NCI-H2029 (cell line): ENCODE measurements at places on chromosomes 5 and 9.

DNA sequence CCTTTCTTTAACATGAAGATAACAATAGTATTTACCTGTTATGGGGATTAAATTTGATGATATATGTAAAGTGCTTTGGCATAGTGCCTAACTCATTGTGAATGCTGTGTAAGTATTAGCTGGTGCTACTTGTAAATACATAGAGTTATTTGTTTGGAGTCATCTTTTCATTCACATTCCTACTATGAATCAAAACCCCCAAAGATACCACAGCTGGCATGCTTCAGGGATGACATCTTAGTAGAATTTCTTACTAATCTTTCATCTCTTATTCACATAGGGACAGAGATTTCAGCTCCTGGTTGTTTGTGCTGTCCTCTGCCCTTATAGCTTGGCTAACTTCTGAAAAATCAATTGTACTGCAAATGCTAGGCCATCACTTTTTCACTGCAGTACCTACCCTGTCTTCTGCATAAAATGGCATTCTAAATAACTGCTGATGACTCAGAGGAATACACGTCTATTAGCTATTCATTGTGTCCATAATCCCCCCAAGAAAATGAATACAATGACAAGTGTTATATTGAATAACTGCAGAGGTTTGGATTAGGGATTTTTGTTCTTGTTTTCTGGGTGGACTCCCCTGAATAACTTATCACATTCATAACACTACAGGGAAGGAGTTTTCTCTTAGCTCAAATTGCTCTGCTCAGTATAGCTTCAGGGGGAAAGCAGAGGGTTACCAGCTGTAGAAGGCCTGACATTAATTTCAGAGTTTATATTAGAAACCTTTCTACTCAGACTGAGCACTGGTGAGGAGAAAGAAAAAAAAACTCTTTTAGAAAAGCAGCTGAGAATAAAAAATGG, 192.2 kb upstream of the C9orf72 start:
- DNase-seq: no peak

GRCh38 chr9:131622523-131622922, 77.2 kb downstream of the PRRT1B start:
- DNase-seq: no peak

DNA sequence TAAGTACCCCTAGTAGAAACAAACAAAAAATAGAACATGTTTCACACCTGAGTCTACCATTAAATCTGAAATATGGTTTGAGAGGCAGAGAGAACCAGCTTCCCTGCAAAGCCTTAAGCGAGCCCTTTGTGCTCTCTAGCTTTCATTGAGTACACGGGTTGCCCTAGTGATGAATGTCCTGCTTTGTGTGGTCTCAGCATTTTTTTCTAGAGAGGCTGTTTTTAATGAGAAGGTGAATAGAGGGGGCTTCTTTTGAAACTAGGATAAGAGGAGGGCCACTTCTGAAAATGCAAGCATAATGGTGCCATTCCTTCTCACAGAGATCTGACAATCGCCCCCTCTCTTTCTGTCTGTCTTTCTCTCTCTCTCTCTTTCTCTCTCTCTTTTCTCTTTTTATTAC, 131.3 kb downstream of the MACIR start:
- DNase-seq: no peak

DNA sequence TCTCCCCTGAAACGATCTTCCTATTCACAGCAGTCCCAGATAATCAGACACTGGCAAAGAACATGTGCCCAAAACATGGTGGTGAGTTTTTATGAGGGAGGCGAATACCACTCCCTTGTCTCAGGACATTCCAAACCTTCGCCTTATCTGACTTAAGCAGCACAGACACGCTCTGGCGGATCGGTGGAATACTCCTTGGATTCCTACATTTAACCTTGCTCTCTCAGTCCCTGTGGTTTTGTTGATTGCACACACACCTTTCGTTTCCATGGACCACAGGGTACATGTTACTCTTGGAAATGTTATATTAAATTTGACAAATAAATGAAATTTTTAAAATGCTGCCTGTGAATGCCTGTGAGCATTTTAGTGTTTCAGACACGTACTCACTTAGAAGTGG, 87.8 kb upstream of the CPEB4 start:
- no peak for DNase-seq

- no peak for DNase-seq
These were observed 22.5 kb downstream of the DTWD2 start for GRCh38 chr5:118965890-118966289.

GRCh38 chr5:138466900-138467710, 1.8 kb downstream of the EGR1 start:
- DNase-seq: no peak

DNA sequence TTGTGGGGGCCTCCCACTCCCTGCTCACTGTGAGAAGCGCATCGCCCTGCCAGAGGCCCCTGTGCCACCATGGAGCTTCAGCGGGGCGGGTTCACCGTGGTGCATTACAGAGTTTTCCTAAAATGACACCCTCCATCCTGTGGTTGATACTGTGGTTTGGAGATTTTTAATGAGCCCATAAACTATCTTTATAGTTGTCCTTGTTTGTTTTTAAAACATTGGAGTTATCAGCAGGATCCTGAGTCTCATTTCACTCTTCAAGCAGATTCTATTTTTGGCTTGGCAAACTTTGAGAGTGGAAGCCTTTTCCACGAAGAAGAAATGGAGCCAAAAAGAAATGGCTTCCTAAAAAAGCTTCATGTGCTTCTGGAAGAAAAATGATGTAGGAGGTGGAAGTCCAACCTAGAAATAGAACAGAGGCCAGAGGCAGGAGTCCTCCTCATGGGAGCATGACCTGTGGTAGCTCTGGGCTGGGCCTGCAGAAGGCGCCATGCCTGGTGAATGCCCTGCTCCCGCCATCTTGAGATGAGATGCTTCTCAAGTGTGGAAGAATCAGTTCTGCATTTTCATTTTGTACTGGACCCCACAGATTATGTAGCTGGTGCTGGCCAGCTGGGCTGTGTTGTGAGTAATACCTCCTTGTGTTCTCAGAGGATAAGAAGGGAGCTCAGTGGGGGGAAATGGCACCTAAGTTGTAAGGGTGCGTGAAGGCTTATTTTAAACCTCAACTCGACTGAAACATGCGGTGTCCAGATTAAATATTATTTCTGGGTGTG, 79.0 kb upstream of the RAI14 start:
- DNase-seq: no peak

DNA sequence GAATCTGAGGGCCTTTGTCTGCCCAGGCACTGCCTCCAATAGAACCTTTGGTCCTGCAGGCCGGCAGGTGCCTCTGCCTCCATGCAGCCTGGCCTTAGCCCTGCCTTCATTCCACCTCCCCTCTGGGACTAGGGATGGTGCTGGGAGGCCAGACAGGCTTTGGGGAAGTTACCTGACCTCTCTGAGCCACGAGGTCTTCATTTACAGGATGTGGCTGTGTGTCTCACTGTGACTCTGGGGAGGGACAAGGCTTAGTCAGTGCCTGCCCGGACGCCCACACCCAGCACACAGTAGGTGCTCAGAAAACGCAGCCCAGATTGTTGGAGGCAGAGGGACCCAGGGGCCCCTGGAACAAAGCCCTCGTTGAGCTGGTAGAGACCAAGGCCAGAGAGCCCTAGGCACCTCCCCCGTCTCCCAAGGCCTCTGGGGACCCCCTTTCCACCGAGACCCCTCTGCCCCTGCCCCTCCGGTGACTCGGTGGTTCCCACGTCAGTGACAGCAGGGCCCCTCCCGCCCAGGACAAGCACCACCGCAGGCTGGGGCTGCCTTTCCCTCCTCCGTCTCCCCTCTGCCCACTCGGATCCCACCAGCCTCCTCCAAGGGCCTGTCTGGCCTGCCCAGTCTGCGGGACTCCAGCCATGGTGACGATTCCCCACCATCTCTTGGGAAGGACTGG, 46.9 kb upstream of the EGFL7 start:
- no peak for DNase-seq

GRCh38 chr5:152309926-152310450, 95.1 kb downstream of the NMUR2 start:
- DNase-seq: no peak

DNA sequence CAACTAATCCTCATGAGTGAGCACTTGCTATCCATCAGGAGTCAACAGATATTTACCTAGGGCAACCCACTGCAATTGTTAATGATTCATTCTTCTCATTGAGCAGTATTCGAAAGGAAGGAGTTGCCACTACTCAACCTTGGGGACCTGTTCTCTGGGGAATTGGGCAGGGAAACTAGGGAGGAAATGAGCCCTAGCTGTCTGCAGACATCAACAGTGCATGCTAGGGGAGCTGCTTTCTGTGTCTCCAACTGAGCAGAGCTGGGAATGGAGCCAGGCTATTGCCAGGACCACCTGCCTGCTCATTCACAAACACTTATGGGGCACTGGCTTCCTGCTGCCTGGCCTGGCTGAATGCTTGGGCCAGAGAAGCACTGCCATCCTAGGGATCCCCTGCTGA, 183.4 kb downstream of the TMEM38B start:
- DNase-seq: peak; percentile 86

- no peak for DNase-seq
These were observed 127.2 kb downstream of the AUH start for GRCh38 chr9:91234523-91234922.

DNA sequence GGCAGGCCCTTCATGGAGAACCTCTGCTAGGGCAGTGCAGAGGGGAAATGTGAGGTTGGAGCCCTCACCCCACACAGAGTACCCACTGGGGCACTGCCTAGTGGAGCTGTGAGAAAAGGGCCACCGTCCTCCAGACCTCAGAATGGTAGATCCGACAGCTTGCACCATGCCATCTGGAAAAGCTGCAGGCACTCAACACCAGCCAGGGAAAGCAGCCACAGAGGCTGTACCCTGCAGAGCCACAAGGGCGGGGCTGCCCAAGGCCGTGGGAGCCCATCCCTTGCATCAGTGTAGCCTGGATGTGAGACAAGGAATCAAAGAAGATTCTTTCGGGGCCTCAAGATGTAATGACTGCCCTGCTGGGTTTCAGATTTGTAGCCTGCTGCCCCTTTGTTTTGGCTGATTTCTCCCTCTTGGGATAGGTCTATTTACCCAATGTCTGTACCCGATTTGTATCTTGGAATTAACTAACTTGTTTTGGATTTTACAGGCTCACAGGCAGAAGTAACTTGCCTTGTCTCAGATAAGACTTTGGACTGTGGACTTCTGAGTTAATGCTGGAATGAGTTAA, 16.6 kb upstream of the ZDHHC11 start:
- no peak for DNase-seq

DNA sequence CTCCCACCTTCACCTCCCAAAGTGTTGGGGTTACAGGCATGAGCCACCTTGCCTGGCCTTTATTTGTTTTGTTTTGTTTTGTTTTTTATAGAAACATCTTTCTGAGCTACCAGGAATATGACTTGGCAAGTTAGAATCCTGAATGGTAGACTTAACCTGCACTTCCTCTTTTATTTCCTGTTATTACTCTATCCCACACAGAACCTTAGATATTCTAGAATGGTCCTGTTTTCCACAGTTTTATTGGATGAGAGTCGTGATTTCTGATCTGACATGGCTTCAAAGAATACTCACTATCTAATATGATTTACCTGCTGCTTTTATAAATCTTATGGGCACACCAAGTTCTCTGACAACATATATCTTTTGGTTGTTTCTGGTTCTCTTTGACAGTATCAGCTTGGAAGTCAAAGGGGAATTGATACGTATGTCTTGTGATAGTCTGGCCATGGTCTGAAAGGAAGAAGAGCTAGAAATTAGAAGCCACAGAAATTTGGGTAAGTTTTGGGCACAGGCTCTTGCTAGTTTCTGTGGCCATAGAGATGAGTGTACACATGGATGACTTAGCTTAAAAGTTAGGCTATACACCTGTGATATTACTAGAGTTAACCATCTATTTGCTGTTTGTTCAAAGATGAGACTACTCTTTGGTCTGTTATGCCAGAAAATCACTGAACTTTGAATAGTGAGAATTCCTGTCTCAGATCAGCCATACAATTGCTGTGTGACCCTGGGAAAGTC, 4.7 kb upstream of the PANK3 start:
- DNase-seq: no peak
